ENCODE measurements at places on chromosomes 16 and 17.

DNA sequence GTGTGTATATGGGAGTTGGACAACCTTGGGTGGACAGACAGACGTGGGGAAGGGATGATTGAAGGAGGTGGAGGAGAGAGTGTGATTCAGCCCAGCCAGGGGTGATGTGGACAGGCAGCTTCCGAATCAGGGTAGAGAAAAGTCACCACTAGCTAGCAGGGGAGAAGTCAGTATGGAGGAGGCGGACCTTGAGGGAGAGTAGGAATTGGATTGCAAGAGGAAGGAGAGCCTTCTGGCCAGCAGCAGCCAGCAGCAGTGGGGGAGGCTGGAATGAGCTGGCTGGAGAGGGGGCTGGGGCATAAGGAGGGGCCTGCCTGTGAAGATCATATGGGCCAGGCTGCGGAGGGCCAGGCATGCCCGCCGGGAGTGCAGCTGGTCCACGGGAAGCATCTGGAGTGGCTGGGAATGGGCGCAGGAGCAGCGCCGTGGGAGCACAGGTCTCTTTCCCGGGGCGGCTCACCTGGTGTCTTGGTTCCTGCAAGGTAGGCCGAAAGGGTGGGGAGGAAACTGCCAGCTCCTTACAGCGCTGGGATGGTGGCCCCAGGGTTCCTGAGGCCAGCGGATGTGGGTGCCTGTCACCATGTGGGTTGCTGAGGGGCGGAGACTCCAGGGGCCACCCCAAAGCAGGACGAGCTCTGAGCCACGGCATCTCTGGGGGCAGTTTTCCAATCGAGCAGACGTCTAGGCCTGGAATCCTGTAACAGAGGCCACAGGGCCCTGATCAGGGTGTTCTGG, 235.3 kb downstream of the SEC14L1 start:
- no peak for DNase-seq

DNA sequence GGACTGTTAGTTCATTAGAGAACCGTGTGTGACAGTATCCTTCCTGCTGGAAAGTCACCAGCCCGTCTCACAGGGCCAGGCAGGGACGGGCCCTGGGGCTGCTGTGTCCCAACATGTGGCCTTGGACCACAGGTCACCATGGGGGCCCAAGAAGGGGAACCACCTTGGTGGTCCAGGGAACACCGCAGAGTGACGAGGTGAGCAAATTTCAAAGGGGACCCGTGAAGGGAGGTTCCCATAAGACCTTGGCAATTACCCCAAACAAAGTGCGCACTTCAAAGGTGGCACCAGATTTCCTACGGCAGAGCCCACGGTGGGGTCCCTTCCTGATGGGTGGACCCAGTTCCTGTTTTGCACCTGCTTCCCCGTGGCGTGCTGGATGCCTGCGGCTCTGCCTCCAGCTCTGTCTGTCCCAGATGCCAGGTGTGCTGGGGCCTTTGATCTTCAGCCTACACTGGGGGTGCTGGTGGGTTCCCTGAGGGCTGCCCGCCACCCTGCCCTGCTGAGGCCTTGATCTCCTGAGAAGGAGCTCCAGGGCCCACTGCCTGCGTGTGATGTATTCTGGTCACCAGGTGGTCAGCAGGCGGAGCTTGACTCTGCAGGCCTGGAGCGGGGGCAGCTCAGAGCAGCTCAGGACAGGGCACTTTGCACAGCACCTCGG, 27.0 kb downstream of the SLC7A5 start:
- no peak for DNase-seq

- no peak for DNase-seq
These were observed 158.2 kb upstream of the MAF start for GRCh38 chr16:79758615-79759346.

- no peak for DNase-seq
These were observed 97.0 kb upstream of the C16orf82 start for GRCh38 chr16:26969589-26970231.

DNA sequence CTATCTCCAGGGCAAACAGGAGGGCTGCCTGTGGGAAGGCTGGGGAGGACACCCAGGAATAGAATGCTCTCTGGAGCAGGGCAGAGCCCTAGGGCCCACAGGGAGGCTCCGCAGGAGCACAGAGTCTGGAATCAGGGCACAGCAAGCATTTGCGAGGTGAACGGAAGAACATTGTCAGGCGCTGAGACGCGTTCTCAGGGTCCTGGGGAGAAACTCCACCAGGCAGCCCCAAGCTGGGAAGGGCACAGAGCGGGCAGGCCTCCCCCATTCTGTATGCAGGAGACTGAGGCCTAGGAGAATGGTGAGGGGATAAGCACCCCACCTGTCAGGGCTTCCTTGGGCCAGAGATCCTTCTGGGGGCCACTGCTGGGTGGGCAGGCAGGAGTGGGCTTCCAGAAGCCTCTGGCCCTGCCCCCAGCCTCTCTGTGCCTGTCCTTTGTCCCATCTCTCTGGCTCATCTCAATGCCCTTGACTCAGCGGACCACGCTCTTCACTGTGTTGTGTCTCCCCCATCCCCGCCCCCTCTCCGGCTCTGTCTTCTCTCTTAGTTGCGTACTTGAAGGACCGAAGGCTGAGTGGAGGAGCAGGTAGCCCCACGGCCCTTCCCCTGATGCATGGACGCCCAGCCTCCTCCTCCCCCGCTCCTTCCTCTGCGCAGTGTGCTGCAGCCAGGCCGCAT, 5.1 kb upstream of the SETD6 start:
- no peak for DNase-seq

All from GM06990 (cell line).